NCI-H2171 treated with DMSO at 0.1 percent for 48 hours (cell line): ENCODE measurements at places on chromosomes 12 and 14.

- DNase-seq: no peak
These were observed at the start of gene IL25 for GRCh38 chr14:23372509-23372908. TSS of gene IL25 (plus strand) at chr14:23372809.

DNA sequence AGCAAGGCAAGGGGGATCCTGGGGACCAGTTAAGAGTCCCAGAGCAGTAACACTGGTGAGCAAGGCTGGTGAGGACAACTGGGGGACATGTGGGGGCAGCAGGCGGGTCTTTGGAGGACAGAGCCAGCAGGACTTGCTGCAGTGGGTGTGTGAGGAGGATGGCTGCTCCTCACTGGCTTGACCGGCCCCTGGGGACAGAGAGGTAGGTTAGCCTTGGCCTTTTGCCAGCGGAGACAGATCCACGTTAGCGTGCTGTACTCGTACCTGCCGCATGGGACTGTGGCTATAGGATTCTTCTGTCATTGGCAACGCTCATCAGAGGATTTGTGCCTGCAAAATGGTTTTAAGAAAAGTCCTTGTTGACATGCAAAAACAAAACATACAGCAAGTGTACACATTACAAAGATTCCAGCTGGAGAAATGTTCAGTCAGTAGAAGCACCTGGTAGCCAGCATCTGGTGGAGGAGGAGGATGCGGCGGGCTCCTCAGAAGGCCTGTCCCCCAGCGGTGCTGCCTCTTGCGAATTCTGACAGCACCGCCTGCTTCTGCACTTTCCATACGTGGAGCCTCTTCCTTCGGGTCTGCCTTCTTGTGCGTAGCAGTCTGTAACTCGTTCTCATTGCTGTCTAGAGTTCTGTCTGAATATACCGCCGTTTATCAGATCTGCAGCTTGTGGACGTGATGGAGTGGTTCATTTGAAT lies 91.3 kb downstream of the EP400 start:
- no peak for DNase-seq

- DNase-seq: peak; percentile 34
These were observed 152.1 kb upstream of the NAV3 start for GRCh38 chr12:77678621-77679020.

DNA sequence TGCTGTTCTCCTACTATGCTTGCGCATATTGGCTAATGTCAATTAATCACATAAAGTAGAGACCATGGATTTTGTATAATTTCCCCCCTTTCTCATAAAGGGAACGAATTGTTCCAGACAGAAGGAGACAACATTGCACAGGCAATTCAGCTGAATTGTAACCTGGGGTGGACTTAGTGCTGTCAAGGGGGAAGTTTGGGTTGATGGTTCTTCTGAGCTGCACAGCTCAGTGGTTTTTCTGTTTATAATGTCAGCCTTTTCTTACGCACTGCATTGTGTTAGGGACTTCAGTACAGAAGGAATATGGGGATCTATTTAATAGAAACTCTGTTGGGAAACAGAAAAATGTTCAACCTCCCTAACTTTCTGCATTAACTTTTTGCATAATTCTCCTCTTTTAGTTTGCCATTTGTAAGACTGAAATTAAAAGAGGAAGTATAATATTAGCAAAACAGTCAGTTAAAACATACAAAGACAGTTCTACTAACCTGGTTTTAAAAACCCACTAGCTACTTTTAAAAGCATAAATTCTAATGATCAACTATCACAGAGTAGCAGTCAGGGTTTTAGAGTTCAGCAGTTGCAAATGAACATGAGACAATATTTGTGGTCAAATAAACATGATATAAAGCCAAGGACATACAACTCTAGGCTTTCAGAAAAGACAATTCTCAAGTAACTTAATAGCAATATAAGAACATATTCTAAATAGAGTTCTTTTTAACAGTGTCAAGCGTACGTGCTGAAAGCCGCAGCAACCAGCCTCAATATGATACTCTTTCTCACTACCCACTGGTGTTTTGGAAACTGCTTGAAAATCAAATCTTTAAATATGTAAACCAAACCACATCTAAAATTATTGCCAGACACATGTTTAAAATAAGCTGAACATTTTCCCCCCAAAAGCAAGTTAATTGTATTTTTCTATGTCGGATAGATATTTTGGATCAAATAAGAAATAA lies 393.0 kb downstream of the FSCB start:
- no peak for DNase-seq
